PC-9 (cell line): ENCODE measurements at places on chromosomes 6 and 20. TPM values are rescaled to one million over a fixed set of nuclear protein-coding genes. Genes with fewer than 3 reads are reported as not detected.

DNA sequence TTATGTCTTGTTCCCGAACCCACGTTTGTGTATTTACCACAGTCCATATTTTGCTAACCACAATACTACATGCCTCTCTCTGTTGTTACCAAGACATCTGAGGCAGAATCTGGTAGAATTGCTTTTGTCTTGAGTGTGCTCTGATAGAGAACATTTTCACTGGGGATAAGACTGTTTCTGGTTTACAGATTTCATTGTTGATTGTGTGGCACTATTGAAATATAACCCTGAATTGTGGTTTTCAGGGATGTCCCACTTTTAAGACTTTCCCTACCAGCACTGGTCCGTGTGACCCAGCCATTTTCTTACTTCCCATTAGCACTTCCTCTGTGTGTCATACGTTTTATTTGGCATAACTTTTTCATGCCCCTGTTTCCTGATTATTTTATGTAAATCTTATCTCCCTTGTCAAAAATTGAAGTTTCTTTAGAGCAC lies 12.2 kb downstream of the NCOA7 start:
- H3K27ac ChIP-seq, result no peak overlapping the region
- H3K27me3 ChIP-seq, result no peaks in the 10 kb centered on the region
- DNase-seq, result no peak
- H3K4me1 ChIP-seq, result peaks cover 19% of the 10 kb centered on the region
- H3K4me3 ChIP-seq, result no peak overlapping the region

- no peaks in the 10 kb centered on the region for H3K27me3 ChIP-seq
- H3K36me3 ChIP-seq, result no peaks in the 10 kb centered on the region
- no peaks in the 10 kb centered on the region for H3K4me1 ChIP-seq
- no peak for DNase-seq
Observed at GRCh38 chr6:4159491-4159890, 24.1 kb upstream of the ECI2 start.

- DNase-seq, result no peak
- H3K4me3 ChIP-seq, result no peak overlapping the region
- H3K4me1 ChIP-seq, result no peaks in the 10 kb centered on the region
- H3K36me3 ChIP-seq, result no peaks in the 10 kb centered on the region
Observed at GRCh38 chr6:45003387-45003786, 324.7 kb upstream of the RUNX2 start.

Gene PXDC1
- total RNA-seq, result 29.3 and 30.8 TPM in 2 replicates

DNA sequence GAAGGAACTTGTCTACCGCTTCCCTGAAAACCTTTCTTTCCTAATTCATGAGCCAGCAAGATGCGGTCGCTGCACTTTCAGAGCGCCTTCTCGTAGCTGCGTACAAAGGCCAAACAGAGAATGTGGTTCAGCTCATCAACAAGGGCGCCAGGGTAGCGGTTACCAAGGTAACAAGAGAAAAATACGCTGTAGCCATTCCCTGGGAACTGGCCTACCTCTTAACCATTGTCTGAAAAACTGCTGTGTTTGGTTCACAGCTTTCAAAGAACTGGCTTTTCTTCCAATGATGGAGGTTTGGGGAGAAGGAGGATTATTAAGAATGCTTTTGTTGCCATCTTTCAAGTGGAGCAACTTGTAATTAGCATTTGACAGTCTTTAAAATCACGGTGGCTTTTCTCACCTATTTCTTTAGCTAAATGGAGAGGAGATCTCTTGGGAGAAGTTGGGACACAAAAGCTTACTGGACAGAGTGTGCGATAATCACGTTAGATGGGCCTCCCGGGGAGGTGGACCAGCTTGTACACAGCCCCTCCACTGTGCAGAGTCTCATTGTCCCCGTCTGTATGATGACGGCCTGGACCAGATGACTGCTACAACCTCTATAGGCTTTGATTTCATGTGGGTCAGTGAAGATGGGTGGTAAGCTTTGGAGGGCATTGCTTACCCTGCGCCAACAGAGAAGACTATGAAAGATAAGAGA lies 71.5 kb downstream of the LYRM2 start:
- no peaks in the 10 kb centered on the region for H3K27me3 ChIP-seq
- H3K4me1 ChIP-seq, result no peaks in the 10 kb centered on the region
- H3K36me3 ChIP-seq, result no peaks in the 10 kb centered on the region
- H3K4me3 ChIP-seq, result no peak overlapping the region

Gene PAK5
- total RNA-seq, result not detected in 2 replicates

- H3K27ac ChIP-seq, result 0 out of 2 replicates have a peak overlapping the region, but pooled peaks have one; percentile 9
- no peaks in the 10 kb centered on the region for H3K36me3 ChIP-seq
- no peak for DNase-seq
- peaks cover 67% of the 10 kb centered on the region for H3K4me1 ChIP-seq
- H3K4me3 ChIP-seq, result no peak overlapping the region
Observed at GRCh38 chr6:41580690-41581089, 34.5 kb downstream of the FOXP4 start.

DNA sequence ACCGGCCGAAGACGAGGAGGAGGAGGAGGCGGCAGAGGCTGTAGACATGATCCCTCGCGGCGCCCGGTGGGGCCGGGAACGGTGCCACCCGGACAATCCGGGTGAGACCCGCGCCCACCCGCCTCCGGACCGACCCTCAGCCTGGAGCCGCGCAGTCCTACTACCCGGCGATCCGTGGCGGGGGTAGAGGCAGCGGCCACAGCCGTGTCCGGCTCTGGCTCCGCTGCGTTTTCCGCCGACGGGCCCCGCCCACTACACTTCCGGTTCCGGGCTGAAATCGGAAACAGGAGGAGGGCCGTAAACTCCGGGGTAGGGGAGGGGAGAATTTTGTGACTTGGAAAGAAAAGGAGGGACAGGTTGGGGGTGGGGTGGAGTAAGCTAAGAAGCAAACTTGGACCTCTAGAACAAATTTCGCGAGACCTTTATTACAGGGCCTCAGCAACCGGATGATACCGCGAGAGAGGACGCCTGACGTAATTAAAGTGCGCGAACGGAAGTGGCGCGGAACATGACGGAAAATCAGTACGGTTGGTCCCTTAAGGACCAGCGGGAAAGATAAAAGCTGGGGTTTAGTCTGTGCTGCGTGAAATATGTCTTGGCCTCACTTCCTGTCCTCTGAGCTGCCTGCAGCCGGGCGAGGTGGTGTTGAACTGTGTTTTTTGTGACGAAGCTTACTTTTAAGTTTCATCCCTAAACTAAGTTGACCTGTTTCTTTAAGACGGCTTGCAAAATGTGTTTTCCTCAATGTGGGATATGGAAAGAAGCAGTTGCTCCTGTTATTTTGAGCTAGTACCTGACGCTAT lies at the start of gene MAP3K7:
MAP3K7 (minus strand) TSS at position 237 of the 803 bp plus-strand sequence; CDS start at position 48, 189 bp downstream.
- H3K4me3 ChIP-seq, result peak within 1 kb of the TSS; percentile 79
- peaks cover 20% of the 10 kb centered on the region for H3K4me1 ChIP-seq
- no peaks in the 10 kb centered on the region for H3K36me3 ChIP-seq
- no peaks in the 10 kb centered on the region for H3K27me3 ChIP-seq

Gene TAF8
- total RNA-seq, result 35.6 and 38.4 TPM in 2 replicates

DNA sequence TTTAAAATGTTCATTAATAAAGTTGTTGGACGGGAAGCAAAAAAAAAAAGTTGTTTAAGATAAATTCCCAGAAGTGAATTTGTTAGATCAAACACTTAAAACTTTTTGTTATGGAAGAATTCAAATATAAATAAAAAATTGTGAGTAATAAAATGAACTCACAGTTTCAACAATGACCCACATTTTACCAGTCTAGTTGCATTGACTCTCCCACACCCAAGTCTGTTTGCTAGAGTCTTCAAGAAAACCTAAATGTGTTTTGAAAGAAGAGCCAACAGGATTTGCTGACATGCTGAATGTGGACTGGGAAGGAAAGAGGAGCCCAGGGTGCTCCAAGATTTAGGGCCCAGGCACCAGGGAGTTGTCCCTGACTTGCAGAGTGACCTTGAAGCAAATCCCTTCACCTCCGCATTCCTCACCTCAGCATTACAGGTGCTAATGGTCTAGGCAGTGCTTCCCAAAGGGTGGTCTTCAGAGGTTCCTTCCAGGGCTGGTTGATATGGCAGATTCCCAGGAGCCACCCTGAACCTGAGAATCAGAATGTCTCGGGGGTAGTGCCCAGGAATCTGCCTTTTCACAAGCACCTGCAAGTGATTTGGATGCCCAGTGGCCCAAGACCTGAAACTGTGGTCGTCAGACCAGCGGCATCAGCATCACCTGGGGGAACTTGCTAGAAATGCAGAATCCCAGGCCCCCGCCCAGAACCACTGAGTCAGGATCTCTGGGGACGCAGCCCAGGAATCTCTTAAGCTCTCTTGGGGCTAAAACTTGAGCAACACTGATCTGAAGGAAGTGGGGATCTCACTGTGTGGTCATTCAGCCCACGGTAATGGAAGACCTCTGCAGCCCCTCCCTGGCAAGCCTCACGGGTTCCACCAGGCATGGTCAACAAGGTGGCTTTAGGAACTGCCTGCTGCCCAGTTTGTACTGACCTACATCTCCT lies 31.1 kb downstream of the POFUT1 start:
- peaks cover 13% of the 10 kb centered on the region for H3K4me1 ChIP-seq
- no peaks in the 10 kb centered on the region; the same call in 1 of the 2 replicates for H3K36me3 ChIP-seq
- no peak for DNase-seq
